ENCODE measurements at places on chromosomes 16 and 17.

DNA sequence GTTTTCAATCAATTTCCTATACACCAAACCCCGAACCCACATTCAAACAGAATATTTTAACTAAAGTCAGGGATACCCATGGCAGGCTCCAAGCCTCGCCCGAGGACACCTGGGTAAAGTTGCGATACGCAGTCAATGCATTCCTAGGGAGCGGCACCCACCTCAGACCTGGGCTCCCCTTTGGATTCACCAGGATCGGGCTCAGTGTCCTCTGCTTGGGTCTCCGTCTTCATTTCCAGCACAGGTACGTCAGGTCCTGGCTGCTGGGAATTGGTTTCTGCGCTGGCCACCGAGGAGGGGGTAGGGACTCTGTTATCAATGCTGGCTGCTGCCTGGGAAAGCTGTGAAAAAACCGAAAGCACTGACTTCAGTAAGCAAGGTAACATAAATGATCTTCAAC is 51.7 kb upstream of the TRAP1 start:
- DNase-seq: no peak

GRCh38 chr16:85330694-85331188 is 218.5 kb upstream of the CIBAR2 start:
- DNase-seq: no peak

GRCh38 chr16:84088695-84089395 is 27.9 kb downstream of the MBTPS1 start:
- peak; percentile 54 for DNase-seq

DNA sequence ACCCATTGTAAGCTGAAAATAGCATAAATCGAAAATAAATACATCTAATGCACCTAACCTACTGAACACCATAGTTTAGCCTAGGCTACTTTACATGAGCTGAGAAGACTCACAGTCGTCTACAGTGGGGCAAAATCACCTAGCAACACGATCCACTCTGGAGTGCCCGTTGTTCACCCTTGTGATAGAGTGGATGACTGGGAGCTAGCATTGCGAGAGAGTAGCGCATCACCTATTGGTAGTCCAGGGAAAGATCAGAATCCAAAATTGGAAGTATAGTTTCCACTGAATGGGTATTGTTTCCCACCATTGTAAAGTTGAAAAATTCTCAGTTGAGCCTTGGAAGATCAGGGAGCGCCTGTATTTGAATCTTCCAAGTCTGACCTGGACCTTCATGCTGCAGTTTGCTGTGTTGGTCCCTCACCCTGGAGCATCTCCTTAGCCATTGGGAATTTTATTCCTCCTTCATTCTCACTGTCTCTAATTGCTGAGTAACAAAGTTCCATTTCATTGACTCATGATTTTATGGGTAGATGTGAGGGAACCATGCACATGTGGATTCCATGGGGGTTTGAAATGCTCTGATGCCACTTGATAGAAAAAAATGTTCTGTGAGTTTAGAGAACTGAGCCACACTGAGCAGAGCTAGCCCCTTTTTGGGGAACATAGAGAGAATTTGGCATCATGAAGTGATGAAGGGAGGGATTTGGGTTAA is 19.6 kb downstream of the AKAP1 start:
- DNase-seq: no peak

GRCh38 chr16:84950906-84951305 is 60.4 kb downstream of the ZDHHC7 start:
- DNase-seq: peak; percentile 43

DNA sequence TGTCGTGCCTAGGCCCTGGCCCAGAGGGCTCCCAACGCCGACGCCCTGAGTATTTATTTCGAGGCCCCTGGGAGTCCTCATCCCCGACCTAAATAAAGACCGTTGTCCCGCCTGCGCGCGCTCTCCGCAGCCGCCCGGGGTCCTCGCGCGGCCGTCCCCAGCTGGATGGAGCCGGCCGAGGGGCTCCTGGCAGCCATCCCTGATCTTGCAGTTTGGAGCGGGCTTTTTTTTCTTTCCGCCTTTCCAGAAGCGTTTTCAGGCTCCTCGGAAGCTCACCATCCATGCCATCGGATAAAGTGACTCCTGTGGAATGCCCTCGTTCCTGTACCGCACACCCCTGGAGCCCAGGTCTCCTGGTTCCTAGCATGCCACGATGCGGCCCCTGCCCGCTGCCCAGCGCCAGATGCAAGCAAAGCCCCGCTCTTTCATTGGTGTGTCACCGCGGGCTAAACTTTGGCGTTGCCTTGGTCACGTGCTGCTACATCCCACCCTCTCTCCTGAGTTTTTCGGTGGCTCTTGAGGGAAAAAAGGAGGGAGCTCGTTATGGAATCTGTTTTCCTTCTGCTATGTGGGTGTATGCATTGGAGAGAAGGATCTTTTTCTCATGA is 716 bp downstream of the TMEM94 start:
- peak; percentile 20 for DNase-seq

- no peak for DNase-seq
Observed at GRCh38 chr16:77322757-77323156, 112.1 kb downstream of the ADAMTS18 start.

DNA sequence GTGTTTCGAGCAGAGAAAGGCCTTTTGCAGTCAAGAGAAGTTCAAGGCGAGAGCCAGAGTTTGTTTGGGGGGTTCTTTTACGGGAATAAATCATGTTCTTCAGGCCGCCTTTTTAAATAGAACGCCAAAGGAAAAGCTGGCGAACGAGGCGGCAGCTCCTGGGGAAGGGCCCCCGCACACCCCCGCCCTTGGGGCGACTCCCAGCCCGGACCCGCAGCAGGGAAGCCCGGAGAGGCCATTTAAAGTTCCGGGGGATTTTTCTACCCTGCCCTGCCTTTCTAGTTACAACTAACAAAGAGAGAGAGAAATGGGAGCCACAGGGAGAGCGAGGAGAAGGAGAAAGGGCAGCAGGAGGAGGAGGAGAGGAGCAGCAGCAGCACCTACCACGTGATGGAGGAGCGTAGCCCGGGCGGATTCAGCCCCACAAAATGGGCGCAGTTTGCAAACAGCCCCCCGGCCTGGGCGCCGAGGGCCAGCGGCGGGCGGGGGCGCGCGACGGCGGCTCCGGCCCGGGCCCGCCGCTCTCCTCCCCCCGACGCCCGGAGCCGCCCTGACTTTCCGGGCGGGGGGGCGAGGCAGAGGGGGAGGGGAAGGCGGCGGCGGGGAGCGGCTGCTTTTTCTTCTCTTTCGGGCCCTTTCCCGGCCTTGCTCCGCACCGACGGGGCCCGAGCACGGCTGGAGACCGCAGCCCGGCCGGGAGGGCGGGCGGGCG is 634 bp downstream of the KANSL1 start:
- peak; percentile 70 for DNase-seq

DNA sequence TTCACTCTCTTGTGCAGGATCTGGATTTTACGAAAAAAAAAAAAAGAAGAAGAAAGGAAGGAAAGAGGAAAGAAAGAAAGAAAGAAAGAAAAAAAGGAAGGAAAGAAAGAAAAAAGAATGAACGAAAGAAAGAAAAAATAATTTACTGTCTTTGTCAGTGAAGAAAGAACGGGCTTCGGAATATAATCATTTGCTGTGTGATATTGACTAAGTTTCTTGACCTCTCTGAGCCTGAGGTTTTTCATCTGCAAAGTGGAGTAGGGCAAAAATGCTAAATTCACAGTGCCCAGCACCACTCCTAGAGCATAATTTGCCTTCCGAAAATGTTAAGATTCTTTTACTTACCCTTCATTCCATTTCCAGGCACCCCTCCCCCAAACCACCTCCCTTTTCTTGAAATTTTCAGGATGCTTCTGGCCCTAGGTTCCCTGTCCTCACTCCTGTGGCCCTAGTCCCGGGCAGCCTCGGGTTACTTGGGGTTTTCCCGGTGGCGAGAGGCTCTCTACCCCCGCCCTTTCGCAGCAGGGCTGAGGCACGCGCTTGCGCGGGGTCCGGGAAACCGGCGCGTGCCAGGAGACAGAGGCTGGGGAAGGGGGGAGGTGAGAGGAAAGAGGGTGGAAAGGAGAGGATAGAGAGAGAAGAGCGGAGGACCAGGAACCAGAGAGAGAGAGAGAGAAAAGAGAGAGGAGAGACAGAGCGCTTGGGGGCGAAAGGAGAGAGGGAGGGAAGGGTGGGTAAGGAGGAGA is at the start of gene CNTNAP1:
Gene CNTNAP1, plus strand, starts transcription at position 556 of the 746 bp plus-strand sequence. CDS start 299 bp downstream, outside the sequence.
- peak; percentile 52 for DNase-seq

DNA sequence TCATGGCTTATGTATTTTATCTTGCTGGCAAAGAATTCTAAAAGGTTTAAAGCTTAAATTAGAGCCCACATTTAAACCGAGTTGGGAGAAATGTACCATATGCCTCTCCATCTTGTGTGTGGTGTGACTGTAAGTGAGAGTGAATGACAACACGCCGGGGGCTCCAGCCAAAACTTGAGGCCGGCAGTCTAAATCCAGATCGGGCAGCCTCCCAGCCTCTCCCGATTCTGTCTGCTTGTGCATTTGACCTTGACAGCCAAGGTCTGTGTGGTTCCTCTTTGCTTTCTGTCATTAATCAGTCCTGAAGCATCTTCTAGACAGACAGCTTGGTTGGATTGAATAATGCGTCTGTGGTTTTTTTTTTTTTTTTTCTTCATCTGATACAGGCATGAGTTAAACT is 1093.2 kb upstream of the EEF2KMT start:
- DNase-seq: no peak

GRCh38 chr17:69609473-69610305 is 195.2 kb downstream of the MAP2K6 start:
- DNase-seq: no peak

Measured in activated CD4-positive, alpha-beta T cell treated with anti-CD3 and anti-CD28 coated beads, Interleukin-2, amount 50 U/mL, for 48 hours (primary cell).